ENCODE measurements at places on chromosomes 3 and 15.

- DNase-seq = no peak
These were observed 140.5 kb downstream of the DNAJB8 start for GRCh38 chr3:128326051-128326823.

DNA sequence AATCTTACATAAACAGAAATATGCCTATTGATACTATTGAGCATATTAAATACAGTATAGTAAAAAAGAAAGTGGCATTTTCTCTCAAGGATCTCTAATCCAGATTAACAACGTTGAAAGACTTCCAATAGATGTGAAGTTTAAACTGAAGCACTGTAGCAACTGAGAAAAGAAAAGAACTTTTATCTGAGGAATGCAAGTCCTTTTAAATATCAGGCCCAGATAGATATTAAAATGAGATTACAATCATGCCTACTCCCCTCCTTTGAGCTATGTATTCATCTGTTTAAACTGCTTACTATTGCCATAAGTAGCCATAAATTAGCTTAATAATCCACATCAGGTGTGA, 102.3 kb downstream of the TFDP2 start:
- DNase-seq = no peak

- no peak for DNase-seq
These were observed 60.5 kb downstream of the KLF13 start for GRCh38 chr15:31387092-31387478.

DNA sequence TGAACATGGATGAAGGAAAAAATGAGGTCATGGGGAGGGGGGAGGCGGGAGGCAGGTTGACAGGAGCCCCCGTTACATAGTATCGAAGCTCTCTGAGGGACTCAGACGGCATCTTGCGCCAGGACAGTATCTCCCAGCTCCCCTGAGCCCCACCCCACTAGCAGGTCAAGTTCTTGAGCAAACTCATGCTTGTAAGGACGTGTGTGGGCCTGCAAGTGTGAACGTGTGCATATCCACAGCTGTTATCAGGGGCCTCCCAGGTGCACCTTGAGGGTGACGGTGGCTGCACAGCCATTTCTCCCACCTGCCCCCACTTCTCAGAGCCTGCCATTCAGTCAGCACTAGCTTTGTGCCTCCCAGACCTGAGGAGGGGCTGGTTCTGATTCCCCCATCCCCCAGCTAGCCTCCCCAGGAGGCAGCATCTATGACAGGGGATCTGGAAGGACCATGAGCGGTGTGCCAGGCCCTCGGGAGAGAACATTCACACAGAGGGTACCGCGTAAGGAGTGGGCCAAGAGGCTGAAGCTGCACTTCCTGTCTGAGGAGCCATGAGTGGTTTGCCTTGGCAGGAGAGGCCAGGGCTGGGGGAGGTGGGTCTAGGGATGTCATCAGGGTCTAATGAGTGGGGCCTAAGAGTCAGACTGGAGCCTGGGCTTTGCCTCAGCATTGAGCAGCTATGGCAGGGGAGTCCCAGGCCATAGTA, 2.9 kb downstream of the SEMA3F start:
- no peak for DNase-seq

DNA sequence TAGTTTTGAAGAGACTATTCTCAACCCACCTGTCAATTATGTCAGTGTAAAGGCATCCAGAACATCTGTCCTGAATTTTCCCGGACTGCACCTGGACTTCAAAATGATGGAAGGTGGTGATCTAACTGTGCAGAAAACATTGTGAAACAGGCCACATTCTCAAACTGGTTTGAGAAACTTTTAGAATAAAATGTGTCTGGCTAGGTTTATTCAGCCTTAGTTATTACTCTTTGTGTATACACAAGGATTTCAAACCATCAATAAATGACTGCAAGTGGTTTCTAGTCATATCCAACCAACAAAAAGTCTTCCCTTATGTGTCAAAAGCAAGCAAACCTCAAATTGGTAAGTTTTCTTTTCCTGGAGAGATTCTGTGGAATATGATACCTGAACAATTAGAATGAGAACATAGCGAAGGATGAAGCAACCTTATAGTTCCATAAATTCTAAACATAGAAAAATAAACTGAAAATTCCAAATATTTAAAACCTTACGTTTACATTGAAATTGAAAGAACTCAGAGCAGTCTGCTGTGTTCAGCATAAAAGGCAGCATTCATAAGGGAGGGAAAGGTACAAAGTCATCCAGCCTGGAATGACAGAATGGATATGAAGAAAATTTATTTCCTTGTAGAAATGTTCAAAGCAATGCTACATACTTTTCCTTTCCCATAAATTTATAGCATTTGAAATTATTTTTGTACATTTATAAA, 306.6 kb upstream of the TGFBR2 start:
- no peak for DNase-seq

GRCh38 chr3:132660811-132661070, 612 bp downstream of the UBA5 start:
- no peak for DNase-seq

GRCh38 chr3:16316396-16316795, 51.4 kb downstream of the OXNAD1 start:
- DNase-seq = no peak

GRCh38 chr3:44323341-44323955, 15.1 kb upstream of the TCAIM start:
- DNase-seq = peak; percentile 44

DNA sequence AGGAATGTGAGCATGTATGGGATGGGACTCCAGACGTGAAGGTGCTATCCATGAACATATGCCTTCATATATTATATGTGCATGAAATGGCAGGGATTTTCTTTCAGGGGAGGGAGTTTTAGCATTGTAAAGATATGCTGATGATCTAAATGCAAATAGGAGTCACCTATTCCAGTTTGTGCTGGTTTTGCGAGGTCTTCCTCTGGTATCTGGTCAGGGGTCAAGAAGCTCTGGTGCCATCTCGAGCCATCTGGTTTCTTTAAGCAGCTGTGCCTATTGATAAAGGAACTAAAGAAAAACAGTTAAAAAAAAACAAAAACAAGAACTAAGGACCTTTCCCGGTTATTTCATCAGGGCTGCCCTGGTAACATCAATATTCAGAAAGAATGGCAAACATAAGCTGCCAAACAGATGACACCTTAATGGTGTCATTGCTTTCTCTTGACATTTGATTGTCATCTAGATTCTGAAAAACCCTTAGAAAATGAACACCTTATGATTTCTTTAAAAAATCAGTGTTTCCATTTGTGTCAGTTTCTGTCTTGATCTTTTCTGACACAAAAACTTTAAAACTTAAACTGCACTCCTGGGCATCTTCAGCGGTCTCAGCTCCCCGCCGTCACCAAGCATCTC, 22.7 kb downstream of the APH1B start:
- DNase-seq = no peak

DNA sequence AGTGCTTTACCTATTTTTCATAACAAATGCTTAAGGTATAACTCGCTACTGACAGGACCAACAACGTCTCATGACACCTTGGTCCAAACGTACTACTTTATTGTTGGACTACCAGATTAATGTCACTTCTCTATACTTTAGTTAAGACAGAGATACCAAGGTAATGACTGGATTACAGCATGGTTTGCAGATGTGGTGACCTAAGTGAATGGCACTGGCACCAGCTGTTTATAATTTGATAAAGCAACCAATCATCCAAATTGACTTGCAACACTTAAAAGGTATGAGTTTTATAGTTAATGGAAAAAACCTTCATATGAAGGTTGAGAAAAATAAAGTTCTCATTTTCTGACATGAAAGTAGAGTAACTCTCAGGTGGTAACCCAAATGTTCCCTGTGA, 209.0 kb downstream of the NEK10 start:
- DNase-seq = no peak

DNA sequence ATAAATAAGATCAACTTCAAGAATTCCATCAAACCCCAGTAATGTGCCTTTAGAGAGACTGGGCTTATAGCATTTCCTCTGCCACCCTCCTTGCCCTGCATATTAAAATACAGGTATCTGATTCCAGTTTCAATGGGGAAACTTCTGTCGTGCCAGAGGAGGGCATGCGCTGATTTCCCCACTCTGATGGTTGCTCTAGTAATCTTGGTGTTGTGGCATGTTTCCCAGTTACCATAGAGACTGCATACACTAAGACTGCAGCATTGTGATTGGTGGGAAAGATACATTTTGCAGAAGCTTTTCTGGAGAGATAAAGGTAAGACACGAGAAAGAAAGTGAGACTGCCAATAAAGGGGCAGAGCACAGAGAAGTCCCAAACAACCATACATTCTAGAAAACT, 225.6 kb downstream of the TIGIT start:
- DNase-seq = peak; percentile 51

GRCh38 chr3:187251599-187251998, 39.9 kb downstream of the MASP1 start:
- DNase-seq = no peak

DNA sequence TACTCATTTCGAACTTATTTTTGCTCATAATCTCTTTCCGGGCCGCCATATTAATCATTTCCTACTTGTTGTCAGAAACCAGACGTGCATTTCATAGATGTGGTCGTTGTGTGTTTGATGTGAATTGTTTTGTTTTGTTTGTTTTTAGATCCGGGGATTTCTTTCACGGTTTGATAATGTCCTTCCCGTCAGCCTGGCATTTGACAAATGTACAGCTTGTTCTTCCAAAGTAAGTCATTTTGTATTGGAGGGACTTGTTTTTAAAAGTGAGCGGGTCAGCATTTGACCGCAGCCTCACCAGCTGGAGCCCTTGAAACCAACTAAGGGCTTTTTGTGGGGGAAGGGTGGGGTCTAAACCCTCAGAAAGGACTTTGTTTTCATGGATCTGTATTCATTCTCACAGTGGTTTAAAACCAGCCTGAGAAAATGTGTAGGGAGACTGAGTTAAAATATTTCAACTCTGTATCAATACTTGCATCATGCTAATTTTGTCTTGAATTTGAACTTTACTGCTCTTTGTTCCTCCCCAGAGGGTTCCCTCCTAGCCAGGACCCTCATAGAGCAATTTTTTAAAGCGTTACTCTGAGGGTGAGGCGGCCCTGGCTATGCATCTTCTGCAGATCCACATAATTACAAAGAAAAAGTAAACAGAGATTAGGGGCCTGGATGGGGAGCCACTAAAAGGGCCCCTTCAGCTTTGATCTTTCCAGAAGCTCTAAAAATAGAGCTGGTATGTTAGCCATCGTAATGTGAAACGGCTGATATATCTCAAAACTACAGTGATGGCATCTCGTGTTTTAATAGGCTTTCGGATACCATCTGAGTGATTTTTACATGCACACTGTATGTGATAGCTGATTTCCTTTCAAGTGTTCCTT, 107.9 kb downstream of the ATG7 start:
- no peak for DNase-seq

GRCh38 chr15:80743189-80743833, 35.9 kb upstream of the CEMIP start:
- DNase-seq = no peak

- no peak for DNase-seq
These were observed 37.5 kb downstream of the CTDSPL start for GRCh38 chr3:37899101-37899707.

- DNase-seq = no peak
These were observed 105.3 kb downstream of the BBX start for GRCh38 chr3:107627962-107628542.

- DNase-seq = no peak
These were observed 18.2 kb upstream of the PRKCI start for GRCh38 chr3:170204023-170204472.

DNA sequence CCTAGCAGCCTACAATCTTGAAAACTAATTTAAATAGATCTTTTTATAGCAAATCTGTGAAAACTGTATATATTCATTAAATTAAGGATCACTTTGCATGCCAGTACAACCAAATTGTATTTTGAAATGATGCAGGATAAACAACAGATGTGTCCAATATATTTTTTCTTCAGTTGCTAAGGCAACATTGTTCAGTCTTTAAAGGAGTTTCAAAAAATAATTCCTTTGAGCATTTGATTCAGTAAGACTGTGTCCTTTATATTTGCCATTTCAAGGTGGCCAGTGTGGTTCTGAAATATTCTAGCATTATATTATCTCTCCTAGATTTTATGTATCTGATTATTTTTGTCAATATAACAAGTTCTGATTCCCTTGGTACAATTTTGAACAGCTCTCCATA, 254.7 kb downstream of the PLOD2 start:
- DNase-seq = no peak

GRCh38 chr3:104526901-104527401, 839.8 kb upstream of the ALCAM start:
- DNase-seq = no peak

- DNase-seq = no peak
These were observed 44.0 kb downstream of the SYNM start for GRCh38 chr15:99148851-99149276.

GRCh38 chr3:29099775-29100174, 181.1 kb upstream of the RBMS3 start:
- DNase-seq = no peak

GRCh38 chr3:110779581-110779980, 292.0 kb upstream of the NECTIN3 start:
- DNase-seq = peak; percentile 16

DNA sequence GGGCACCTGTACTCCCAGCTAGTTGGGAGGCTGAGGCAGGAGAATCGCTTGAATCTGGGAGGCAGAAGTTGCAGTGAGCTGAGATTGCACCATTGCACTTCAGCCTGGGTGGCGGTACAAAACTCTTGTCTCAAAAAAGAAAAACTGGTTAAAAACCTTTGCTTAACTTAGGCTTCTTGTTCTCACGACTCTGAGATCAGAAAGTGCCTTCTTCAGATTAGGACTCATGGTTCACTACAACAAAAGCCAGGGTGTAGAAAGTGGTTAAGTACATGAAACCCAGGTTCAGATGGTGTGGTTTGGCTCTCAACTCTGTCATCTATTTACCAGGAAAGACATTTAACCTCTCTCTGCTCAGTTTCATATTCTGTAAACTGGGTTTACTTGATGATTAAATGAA, 168.4 kb downstream of the TUSC7 start:
- no peak for DNase-seq

DNA sequence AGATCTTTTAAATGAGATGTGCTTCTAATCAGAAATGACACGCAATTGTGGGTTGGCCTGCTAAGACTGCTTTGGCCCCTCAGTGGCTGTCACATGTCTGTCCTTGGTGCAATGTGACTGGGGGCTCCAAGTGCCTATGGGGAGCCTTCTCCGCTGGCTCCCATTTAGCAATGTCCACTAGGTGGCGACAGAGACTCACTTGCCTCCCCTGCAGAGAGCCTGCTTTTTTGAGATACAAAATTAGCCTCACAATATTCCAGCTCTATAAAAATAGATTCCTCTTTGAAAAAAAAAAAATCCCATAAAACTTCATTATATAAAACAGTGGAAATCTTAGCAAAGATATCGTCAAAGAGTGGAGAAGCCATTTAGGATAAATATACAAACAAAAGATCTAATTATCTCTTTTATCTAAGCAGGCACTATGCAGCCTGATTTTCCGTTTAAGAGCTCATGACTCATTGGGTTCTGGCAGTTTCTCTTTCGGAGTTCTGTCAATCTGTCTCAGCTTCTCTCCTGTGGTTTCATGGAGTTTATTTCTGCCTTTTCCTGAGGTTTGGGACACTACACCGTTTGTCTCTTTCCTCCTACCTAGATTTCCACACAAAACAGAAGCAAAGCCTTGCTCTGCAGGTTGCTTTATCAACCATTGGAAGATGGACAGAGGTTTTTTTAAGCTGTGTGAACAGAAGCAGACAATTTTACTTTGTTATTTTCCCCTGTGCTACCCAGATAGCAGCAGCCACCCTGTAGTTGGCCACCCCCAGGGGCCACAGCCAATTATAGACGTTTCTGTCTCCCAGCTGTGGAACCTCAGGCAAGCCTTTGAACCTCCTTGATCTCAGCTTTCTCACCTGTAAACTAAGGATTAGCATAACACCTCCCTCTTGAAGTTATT, 68.4 kb upstream of the TNFAIP8L3 start:
- DNase-seq = no peak
